ENCODE measurements at places on chromosomes 12 and 14.

- DNase-seq = no peak
Measured at GRCh38 chr12:117903110-117903840, 65.5 kb downstream of the KSR2 start.

GRCh38 chr12:53221203-53222080, 10.6 kb downstream of the RARG start:
- peak; percentile 54 for DNase-seq

DNA sequence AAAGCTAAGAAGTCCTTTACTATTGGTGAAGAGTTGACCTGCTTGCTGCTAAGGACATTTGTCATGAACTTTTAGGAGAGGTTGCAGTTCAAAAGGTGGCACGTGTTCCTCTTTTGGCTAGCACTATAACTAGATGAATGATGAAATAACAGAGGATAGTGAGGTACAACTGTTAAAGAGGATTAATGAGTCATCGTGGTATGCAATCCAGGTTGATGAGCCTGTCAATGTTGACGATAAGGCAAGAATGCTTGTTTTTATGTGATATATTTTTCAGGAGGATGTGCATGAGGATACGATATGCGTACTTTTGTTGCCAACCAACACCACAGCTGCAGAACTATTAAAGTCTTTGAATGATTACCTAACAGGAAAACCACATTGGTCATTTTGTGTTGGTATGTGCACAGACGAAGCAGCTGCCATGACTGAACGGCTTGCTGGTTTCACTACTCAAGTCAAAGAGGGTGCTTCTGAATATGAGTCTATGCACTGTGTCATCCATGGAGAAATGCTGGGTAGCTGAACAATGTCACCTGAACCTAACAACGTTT, 10.6 kb downstream of the CEP128 start:
- DNase-seq = peak; percentile 94

GRCh38 chr14:91144425-91145145, 30.7 kb downstream of the DGLUCY start:
- DNase-seq = peak; percentile 18

GRCh38 chr12:81819991-81820633, 61.0 kb upstream of the PPFIA2 start:
- DNase-seq = peak; percentile 81

- no peak for DNase-seq
Measured at GRCh38 chr12:124002021-124002644, 29.1 kb downstream of the ZNF664 start.

DNA sequence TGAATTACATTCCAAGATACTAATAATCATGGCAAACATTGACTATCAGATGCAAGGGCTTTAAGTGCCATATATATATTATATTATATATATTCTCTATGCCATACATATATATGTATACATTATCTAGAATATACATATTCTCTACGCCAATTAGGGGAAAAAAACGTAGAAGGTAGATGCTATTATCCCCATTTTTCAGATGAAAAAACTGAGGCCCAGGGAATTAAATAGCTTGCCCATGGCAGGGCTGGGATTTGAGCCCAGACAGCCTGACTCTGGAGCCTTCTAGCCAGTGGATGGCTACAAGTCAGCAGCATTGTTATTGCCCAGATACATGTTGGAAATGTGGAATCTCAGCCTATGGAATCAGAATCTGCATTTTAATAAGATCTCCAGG, 116.0 kb upstream of the BTG1 start:
- no peak for DNase-seq

GRCh38 chr12:3553221-3553620, 62.2 kb downstream of the PRMT8 start:
- no peak for DNase-seq

- DNase-seq = peak; percentile 81
Measured at GRCh38 chr12:52975820-52976573, 27.1 kb downstream of the KRT18 start.

- DNase-seq = peak; percentile 56
Measured at GRCh38 chr12:71999795-72000194, 61.1 kb downstream of the TPH2 start.

GRCh38 chr14:68477461-68478085, 315.3 kb downstream of the ZFP36L1 start:
- no peak for DNase-seq

GRCh38 chr14:93008381-93008780, 85.4 kb downstream of the CHGA start:
- DNase-seq = peak; percentile 27

DNA sequence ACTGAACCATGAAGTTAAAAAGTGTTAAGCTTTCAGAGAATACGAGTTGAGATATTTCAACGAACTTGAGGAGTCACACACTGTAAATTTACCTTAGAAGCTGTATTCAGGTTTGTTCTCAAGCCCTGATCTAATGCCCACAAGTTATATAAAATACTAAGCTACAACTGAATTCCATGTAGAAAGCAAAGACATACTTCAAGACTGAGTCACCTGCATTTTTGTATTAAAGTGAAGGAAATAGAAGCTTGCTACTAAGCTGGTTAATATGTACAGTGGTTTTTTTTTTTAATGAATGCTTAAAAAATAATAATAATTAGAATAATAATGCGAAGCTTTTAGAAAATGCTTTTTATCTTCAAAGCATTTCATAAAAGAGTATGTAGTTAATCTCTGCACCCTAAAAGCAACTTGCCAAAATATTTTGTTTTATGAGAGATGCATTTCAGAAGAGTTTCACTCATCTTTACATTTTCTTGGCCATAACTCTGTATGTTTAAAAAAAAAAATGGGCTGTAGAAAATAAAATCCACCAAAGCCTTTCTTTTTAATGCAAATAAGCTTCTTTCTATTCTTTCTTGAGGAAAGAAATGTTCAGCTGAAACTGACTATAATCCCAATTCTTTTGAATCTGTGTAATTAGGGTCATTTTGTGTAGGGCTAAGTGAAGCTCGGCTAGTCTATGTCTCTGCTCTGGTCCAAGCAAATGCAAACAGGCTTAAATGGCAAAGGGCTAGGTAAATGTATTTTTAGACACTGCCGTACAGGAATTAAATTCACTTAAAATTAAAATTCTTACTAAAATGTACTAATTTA, 1047.5 kb upstream of the FLRT2 start:
- DNase-seq = peak; percentile 74

GRCh38 chr14:21106498-21107282, 5.8 kb downstream of the TMEM253 start:
- peak; percentile 70 for DNase-seq

- DNase-seq = no peak
Measured at GRCh38 chr14:64008016-64008415, 155.2 kb downstream of the SYNE2 start.

- DNase-seq = no peak
Measured at GRCh38 chr14:50871914-50872732, at the start of gene ABHD12B. Gene ABHD12B, plus strand, starts transcription at chr14:50872053. Its CDS starts 122 bp downstream, at chr14:50872175.

DNA sequence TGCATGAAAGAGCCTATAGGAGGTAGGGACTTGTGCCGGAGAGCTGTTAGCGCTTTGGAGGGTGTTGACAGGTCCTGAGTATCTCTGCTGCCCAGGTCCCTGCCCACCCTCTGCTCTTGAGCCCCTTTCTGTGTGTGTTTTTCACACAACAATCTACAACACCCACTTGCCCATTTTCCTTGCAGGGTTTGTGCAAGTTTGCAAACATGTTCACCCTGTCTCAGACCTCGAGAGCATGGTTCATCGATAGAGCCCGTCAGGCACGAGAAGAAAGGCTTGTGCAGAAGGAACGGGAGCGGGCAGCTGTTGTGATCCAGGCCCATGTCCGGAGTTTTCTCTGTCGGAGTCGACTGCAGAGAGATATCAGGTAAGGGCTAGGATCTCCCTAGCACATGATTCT, 5.9 kb downstream of the UBE3B start:
- no peak for DNase-seq

GRCh38 chr14:36820901-36821300, 159.2 kb downstream of the PAX9 start:
- no peak for DNase-seq

GRCh38 chr14:61188978-61189808, 91.9 kb downstream of the TMEM30B start:
- no peak for DNase-seq

- peak; percentile 59 for DNase-seq
Measured at GRCh38 chr12:11228296-11228879, 41.1 kb downstream of the PRB3 start.

DNA sequence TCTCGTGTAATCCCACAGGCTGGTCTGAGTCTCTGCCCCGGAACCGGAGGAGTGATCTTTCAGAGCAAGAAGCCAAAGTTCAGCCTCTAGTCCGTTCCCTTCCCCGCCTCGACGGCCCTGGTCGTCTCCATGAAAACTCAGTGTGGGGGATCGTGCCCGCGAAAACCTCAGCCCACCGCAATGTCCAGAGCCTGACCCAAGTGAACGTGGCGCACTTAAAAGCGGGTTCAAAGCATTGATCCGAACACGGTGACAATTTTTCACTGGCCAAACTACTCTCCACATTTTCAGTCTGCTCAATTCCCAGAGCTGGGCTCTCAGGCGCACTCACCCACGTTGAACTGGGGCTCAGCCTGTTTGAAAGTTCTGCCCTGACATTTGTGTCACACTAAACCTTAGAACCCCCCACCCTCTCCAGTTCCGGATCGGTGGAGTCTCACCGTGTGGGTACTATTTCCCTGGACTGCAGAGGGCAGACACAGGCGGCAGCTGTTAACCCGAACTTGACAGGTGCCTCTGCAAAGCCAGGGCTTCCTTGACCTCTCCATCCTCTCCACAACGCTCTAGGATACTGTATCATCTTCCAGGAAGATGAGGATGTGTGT, 886 bp upstream of the PRICKLE1 start:
- DNase-seq = no peak

DNA sequence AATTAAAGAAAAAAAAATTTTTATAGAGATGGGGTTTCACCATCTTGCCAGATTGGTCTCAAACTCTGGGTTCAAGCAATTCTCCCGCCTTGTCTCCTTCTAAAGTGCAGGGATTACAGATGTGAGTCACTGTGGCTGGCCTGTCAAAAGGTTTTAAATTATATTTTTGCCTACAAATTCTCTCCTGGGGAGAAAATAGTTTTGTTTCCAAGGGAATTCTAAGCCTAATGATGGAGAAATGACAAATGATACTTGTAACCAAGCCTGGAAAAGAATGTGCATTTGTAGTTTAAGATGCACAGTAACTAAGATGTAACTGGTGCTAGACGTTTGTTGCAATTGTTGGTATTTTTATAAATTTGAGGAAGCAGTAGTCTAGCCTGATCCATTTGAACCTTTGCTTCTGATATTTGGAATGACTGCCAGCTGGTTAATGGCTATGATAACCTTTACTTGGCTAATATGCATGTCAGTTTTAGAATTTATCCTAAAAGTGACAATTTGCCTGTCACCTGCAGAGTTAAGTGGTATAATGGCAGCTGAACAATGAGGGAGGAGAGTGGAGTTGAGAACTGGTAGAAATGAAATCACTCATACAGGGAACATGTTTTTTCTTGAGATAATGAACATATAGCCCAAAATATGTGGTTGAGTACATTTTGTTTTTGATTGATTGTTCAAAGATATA, 148.0 kb downstream of the FUT8 start:
- DNase-seq = no peak

GRCh38 chr12:22101749-22102243, 55.8 kb downstream of the CMAS start:
- DNase-seq = peak; percentile 96

DNA sequence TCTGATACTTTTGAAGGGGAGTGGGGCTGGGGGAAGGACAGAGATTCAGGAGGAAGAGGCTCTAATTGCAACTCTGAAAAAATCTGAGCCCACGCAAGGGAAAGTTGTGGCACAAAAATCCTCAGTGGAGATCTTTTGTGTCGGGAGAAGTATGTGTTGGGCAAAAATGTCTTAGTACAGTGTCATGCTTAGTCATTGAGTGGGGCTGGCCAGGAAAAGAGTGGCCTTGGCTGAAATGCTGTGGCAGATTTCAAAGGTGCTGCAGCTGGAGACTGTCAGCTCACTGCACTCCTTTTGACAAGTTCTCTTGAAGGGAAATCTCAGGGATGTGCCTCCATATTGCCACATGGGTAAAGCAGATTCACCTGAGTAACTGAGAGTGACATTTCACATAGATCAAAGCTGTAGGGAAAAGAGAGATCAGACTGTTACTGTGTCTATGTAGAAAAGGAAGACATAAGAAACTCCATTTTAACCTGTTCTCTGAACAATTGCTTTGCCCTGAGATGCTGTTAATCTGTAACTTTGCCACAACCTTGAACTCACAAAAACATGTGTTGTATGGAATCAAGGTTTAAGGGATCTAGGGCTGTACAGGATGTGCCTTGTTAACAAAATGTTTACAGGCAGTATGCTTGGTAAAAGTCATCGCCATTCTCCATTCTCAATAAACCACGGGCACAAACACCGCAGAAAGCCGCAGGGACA, 36.0 kb upstream of the GLIPR1 start:
- peak; percentile 66 for DNase-seq

- DNase-seq = no peak
Measured at GRCh38 chr12:110073049-110073831, 24.9 kb upstream of the C12orf76 start.

- no peak for DNase-seq
Measured at GRCh38 chr14:90828642-90829487, 12.6 kb upstream of the TTC7B start.

DNA sequence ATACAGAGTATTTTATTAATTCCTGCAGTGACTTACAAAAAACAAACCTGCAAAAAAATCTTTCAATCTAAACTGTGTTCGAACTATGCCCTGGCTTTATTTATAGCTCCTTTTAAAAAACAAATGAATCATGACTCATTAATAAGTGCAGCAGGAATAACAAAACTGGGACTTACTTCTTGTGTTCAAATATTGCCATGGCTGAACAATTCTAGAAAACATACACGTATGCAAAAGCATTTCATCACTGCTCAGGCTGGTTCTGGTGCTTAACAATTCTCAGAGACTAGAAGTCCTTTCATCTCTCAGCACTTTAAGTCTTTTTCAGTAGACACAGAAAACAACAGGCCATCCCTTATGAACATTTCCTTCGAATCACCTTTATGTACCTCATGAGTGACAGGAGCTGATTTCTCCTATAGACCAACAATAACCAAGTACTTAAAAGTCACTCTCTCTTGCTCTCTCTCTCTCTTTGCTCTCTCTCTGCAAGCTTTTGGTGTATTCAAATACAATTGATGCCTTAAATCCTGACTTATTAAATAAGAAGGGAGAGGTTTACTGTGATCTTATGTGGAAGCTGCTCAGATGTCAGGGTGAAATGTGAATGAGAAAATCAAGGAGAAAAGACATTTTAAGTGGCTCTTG, 268.8 kb downstream of the TTC8 start:
- no peak for DNase-seq

DNA sequence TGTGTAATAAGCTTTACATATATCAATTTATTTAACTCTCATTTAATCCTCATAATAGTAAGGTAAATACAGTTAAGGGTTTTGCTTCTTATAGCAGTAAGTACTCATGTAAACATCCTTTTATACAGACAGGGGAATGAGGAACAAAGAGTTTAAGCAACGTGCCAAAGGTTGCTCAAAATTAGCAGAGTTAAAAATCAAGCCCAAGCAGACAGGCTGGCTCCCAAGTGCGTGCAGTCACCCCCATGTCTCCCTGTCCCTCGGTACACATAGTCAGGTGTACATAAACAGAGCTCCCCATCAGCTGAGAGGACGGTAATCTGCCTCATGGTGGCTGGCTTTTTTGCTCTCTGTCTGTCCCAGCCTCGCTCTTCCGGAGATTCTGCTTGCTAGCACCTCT, 126.4 kb downstream of the DERA start:
- no peak for DNase-seq

- DNase-seq = peak; percentile 29
Measured at GRCh38 chr12:14111230-14111865, 129.9 kb upstream of the GRIN2B start.
